Gastroesophageal sphincter (tissue), 4 donors: ENCODE measurements at places on chromosomes 12 and 14. TPM values are rescaled to one million over a fixed set of nuclear protein-coding genes. Genes with fewer than 3 reads are reported as not detected.

FIGNL2 gene
- not detected for total RNA-seq

CDC42BPB gene
- 99.9 TPM for total RNA-seq

ARMH4 gene
- 11.8 TPM for total RNA-seq

KRT82 gene
- not detected for total RNA-seq

DBX2 gene
- total RNA-seq: not detected

GRCh38 chr14:21036751-21037150 is 2.1 kb upstream of the RNASE13 start:
- peaks cover 17% of the 10 kb centered on the region for H3K4me1 ChIP-seq
- H3K4me3 ChIP-seq: no peak overlapping the region
- no peak for ATAC-seq
- H3K36me3 ChIP-seq: no peaks in the 10 kb centered on the region
- H3K27ac ChIP-seq: peak overlapping the region; percentile 7

DNA sequence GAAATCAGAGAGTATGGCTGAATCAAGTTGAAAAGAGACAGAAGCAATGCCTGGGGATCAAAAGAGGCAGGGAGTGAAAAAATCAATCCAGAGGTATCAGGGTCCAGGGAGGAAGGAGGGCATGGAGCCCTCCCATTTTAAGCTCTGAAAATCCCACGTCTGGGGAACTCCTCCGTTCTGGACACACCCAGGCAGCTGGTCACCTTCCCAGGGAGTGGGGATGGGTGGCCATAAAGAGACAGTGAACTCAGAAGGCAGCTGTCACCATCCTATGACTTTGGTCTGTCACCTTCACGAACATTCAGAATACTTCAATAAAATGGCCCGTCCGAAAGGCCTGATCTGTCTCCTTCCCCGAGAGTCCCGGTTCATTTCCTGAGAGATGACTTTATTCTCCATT is 71.6 kb downstream of the MAP1LC3B2 start:
- no peaks in the 10 kb centered on the region for H3K36me3 ChIP-seq
- ATAC-seq: no peak
- no peaks in the 10 kb centered on the region for H3K27me3 ChIP-seq
- no peaks in the 10 kb centered on the region for H3K4me1 ChIP-seq
- H3K27ac ChIP-seq: no peak overlapping the region
- no peak overlapping the region for H3K4me3 ChIP-seq

DNA sequence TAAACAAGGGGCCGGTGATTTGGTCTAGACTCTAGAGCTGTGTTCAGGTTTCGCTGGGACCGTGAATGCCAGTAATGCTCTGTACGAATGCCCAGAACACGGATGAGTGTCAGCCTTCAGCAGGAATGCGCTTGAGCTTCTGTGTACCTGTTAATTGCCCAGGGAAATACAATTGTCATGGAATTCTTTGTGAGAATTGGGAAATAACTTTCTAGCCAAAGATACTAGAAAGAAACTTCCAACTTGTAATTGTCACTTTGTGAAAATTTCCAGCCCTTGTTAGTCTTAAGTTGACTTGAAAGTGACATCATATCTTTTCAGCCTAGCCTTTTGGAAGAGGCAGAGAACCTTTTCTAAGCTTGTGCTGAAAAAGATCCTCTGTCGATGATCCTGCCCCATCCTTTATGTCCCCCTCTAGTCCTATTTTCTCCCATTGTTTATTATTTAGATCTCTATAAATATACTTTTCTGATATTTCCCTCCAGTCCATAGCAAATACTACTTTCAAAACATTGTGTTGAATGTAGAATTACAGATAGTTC is 2.7 kb downstream of the CHST11 start:
- peak overlapping the region; percentile 69 for H3K27ac ChIP-seq
- H3K4me1 ChIP-seq: no peaks in the 10 kb centered on the region
- no peaks in the 10 kb centered on the region for H3K36me3 ChIP-seq
- no peaks in the 10 kb centered on the region for H3K27me3 ChIP-seq

DNA sequence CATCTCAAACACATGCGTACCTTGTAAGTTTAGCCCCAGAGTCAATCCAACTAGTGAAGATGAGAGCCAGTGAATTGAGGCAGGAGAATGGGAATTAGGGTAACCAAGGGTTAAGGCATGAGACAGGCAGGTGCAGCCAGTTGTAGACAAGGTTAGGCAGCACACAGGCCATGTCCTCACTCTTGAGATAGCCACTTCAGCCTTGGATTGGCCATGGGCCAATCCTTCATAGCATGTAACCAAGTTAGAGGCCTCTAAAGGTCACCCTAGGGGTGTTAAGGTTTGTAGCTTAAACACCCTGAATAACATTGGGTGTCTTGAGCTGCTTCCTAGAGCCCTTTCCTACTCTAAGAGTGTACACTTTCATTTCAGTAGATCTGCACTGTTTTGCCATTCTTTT is 208.2 kb upstream of the RBM19 start:
- no peak for ATAC-seq
- H3K27me3 ChIP-seq: no peaks in the 10 kb centered on the region
- H3K4me1 ChIP-seq: no peaks in the 10 kb centered on the region
- H3K27ac ChIP-seq: no peak overlapping the region
- H3K4me3 ChIP-seq: no peak overlapping the region

- peak overlapping the region; percentile 78 for H3K27ac ChIP-seq
- H3K36me3 ChIP-seq: no peaks in the 10 kb centered on the region
- H3K4me3 ChIP-seq: no peak overlapping the region
- peaks cover 11% of the 10 kb centered on the region for H3K27me3 ChIP-seq
Observed at GRCh38 chr14:94115631-94116030, 5.1 kb downstream of the IFI27 start.

DNA sequence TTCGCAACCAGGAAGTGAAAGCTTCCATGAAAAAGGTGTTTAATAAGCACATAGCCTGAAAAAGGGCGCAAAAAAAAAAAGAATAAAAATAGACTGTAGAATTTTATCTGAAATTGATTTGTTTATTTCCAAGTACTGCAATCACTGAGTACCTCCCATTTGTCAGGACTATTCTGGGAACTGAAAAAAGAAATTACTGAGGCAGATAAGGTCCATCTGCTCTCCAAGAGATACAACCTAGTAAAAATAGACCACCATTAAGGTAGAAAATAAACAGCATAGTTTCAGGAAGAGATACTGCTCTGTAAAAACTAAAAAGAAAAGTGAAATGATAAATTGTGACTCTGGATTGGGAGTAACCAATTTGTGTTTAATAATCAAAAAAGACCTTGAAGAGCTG is 24.7 kb downstream of the OR4N2 start:
- H3K36me3 ChIP-seq: no peaks in the 10 kb centered on the region
- no peak for ATAC-seq
- no peak overlapping the region for H3K27ac ChIP-seq

DNA sequence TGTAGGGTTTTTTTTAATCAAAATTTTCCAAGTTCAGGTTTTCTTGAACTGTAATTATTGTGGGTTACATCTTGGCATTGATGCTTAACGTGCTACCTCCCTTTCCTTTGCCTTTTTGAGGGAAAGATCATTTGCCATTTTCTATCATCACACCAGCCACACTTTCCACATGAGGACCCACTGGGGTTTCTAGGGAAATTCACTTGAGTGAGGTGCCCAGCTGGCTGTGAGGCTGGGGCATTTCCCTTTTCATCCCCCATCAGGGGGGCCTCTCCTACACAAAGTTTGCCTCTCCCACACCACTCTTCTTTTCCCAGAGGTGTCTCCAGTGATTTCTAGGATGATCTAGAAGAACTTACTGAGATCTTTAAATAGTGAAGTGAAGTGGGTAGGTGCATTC is 335.7 kb downstream of the BMP4 start:
- no peak overlapping the region for H3K4me3 ChIP-seq
- no peaks in the 10 kb centered on the region for H3K27me3 ChIP-seq
- H3K4me1 ChIP-seq: peaks cover 15% of the 10 kb centered on the region
- H3K36me3 ChIP-seq: no peaks in the 10 kb centered on the region

- H3K4me3 ChIP-seq: no peak overlapping the region
- H3K27ac ChIP-seq: no peak overlapping the region
- H3K4me1 ChIP-seq: peaks cover 5% of the 10 kb centered on the region
- H3K27me3 ChIP-seq: no peaks in the 10 kb centered on the region
- no peaks in the 10 kb centered on the region for H3K36me3 ChIP-seq
Observed at GRCh38 chr12:103677341-103677740, 90.3 kb downstream of the STAB2 start.

GRCh38 chr14:24351517-24351916 is 11.7 kb upstream of the RIPK3 start:
- H3K27ac ChIP-seq: no peak overlapping the region
- H3K4me3 ChIP-seq: no peak overlapping the region
- H3K27me3 ChIP-seq: peaks cover 28% of the 10 kb centered on the region

GRCh38 chr14:49594347-49595091 is 4.2 kb upstream of the LRR1 start:
- ATAC-seq: no peak
- no peak overlapping the region for H3K4me3 ChIP-seq
- no peaks in the 10 kb centered on the region for H3K36me3 ChIP-seq

GRCh38 chr14:50855558-50855957 is 16.3 kb upstream of the ABHD12B start:
- no peaks in the 10 kb centered on the region for H3K27me3 ChIP-seq
- no peak overlapping the region for H3K27ac ChIP-seq
- no peak overlapping the region for H3K4me3 ChIP-seq

DNA sequence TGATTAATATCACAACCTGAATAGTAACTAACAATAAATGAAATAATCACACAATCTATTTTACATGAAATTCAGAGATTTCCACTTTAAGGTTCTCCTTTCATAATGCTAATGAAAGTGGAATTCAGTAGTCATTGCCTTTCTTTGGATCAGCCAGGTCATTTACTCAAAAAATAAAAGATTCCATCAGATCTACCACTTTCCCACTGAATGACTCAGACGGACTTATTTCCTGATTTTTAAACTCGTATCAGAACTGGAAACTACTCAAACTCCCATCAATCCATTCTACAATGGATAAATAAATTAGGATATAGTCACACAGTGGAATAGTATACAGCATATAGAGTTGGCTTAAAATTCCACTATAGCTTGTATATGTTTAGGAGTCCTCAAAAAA is 237.1 kb downstream of the MED13L start:
- no peak for ATAC-seq
- no peaks in the 10 kb centered on the region for H3K27me3 ChIP-seq
- no peaks in the 10 kb centered on the region for H3K36me3 ChIP-seq
- H3K27ac ChIP-seq: no peak overlapping the region
- H3K4me3 ChIP-seq: no peak overlapping the region
- H3K4me1 ChIP-seq: peaks cover 50% of the 10 kb centered on the region

DNA sequence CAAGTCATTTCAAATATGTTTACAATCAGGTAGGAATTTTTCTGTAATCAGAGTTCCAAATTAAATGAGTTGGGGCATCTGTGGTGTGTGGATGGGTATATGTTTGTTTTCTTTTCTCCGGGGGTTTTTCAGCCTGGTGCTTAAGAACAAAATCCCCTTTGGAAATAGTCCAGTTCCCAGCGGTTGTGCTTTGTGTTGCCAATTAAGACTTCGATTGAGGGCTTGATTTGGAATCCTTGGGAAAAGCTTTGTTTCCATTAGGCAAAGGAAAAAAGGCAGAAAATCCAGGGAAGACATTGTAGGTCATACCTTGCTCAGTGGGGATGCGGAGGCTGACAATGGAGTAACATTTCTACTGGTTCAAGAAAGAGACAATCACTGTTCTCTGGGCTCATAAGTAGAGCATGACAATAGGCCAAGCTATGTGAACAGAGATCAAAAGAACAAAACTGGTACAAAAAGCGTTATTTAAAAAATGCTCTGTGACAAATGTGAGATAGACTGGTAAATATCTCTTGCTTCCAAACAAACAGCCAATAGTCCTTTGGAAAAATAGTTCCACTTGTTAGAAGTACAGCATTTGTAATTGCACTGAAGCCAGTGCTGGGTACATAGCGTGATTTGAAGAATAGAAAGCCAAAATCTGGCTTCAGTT is 79.7 kb downstream of the EML1 start:
- no peaks in the 10 kb centered on the region for H3K36me3 ChIP-seq
- no peaks in the 10 kb centered on the region for H3K27me3 ChIP-seq
- no peak overlapping the region for H3K4me3 ChIP-seq
- H3K4me1 ChIP-seq: no peaks in the 10 kb centered on the region
- no peak overlapping the region for H3K27ac ChIP-seq

GRCh38 chr12:56084958-56085543 is 5.1 kb downstream of the ERBB3 start:
- peaks cover 18% of the 10 kb centered on the region for H3K27me3 ChIP-seq
- H3K4me3 ChIP-seq: no peak overlapping the region
- H3K27ac ChIP-seq: peak overlapping the region; percentile 48
- ATAC-seq: no peak
